ENCODE measurements at places on chromosomes 16 and 17. TPM values are rescaled to one million over a fixed set of nuclear protein-coding genes. Genes with fewer than 3 reads are reported as not detected.

DNA sequence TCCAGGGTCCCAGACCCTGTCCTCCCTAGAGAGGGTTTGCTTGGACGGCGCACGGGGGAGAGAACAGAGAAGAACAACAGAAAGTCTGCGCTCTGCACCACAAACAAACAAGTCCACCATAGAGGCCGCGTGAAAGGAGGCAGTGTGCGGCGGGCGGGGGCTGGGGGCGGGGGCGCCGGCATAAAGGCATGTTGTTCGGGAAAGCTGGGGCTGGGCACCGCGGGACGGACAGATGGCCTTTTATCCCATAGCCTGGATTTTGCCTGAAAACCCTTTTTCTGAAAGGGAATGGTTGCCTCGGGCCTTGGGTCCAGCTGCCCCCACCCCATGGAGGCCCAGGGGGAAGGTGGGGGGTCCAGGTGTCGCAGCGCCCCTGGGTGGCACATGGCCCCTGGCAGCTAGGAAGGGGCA lies 26.0 kb downstream of the FA2H start:
- no peak for DNase-seq

DNA sequence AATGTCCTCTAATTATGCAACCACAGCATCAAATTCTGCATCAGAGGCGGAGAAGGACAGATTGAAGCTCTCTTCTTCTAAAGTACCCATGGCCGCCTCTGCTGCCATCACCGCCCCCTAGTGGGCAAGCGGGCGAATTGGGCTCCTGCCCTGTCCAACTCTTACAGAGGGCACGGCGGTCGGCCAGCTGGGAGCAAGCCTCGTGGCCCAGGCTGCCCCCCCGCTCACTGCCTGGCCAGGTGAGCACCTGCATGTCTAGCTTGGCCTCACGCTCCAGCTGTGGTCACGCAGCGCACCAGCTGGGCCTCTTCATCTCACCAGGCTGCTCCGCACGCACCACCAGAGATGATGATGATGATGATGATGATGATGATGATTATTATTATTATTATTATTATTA lies 146.1 kb upstream of the TOM1L1 start:
- DNase-seq = no peak

DNA sequence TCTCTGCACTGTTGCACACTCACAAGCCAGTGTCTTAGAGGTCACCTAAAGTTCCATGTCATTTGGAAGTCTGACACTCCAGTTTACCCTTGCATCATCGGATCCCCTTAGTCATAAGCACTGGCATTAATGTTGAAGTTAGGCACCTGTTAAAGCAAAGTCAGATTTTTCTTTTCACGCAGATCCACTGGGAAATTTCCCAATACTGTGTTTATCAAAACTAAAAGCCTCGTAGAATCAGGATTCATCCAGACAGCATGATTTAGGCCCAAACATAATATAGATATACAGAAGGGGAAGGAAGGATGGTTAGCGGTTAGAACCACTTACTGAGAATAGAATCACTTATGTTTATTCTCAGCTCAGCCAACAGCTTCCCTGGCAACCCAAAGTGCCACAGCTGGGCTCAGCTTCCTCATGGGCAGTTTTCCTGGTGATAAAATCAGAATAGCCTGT lies 30.1 kb upstream of the HAPSTR1 start:
- no peak for DNase-seq

DNA sequence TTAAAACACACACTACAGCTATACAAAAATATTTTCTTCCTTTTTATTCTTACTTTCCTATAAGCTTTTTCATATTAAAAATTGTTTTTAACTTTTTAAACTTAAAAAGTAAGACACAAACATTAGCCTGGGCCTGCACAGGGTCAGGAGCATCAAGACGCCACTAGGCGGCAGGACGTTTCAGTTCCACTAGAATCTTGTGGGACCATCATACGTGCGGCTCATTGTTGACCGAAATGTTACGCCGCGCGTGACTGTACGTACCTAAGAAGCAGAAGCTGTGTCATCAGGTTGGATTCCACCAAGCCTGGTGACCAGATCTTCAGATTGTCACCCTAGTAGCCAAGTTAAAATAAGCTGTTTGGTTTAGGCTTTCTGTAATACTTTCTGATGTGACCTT lies 47.1 kb downstream of the USP10 start:
- DNase-seq = no peak

- no peak for DNase-seq
Measured at GRCh38 chr17:75398279-75398678, 7.2 kb downstream of the GRB2 start.

- DNase-seq = peak; percentile 73
Measured at GRCh38 chr17:77465358-77466041, 324.7 kb downstream of the SEC14L1 start.

DNA sequence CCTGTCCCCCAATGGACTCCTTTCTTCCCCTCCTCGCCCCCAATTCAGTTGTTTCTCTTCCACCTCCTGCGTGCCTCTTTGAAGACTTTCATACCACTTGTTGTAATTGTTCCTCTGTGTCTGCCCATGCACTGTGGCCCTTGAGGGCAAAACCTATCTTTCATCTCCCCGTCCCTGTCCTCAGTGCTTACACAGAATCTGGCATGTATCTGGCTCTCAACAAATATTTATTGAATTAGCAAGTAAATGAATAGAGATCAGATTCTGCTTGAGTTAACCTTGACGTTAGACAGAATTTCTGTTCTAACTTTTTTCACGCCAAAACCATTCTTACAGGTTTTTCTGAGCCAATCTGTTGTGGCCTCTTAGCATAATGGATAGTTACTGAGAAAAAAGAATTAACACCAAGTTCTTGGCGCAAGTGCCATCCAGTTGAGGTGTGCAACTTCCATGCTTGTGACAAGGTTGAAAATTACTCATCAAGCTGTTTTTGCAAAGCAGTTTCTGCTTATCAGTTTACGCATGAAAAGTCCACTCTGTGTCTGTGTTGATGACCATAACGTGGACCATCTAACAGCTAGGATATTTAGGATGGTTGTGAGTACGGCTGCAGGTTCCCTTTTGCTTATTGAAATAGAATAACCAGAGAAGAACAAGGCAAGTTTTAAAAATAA lies 215.1 kb downstream of the PRKCA start:
- no peak for DNase-seq

Gene CPHXL
- total RNA-seq = not detected

Gene RNF166
- total RNA-seq = 47.5 TPM

Gene MRPL28
- total RNA-seq = 77.9 TPM

Gene CCDC144A
- 12.2 TPM for total RNA-seq
